Activated naive CD4-positive, alpha-beta T cell treated with anti-CD3 and anti-CD28 coated beads for 36 hours (primary cell): ENCODE measurements at places on chromosomes 1 and 21. TPM values are rescaled to one million over a fixed set of nuclear protein-coding genes. Genes with fewer than 3 reads are reported as not detected.

PLA2G2A gene
- not detected for total RNA-seq

SPRR2A gene
- not detected for total RNA-seq

MYBPH gene
- total RNA-seq, result not detected

NT5C1A gene
- total RNA-seq, result not detected

PAX7 gene
- total RNA-seq, result not detected

DNA sequence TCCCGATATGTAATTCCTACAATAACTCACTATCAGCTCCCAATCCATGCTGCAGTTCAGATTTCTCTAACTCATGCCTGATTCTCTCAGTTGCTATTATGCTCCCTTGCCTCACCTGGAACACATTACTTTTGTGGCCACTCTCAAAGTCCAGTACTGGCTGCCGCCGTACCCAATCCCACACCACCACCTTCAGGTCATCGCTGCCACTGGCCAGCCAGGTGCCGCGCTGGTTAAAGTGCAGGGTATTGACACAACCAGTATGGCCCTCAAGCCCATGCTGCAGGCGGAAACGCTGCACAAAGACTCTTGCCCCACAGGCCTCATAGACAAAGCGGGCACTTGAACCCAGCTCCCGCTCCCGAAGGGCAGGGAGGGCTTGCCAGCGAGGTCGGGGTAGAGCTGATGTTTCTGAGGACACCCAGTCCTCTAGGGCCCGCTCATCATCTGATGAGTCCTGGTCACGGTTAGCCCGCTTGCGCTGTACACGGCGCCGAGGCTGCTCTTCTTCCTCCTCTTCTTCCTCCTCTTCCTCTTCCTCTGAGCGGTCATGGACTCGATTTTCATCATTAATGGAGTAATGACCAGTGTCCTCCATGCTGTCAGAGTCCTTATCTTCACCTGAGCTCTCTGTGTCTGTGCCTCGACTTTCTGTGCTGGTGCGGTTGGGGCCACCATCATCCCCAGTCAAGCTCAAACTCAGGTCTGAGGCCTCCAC lies 22.6 kb downstream of the DCAF8 start:
- DNase-seq, result no peak

DNA sequence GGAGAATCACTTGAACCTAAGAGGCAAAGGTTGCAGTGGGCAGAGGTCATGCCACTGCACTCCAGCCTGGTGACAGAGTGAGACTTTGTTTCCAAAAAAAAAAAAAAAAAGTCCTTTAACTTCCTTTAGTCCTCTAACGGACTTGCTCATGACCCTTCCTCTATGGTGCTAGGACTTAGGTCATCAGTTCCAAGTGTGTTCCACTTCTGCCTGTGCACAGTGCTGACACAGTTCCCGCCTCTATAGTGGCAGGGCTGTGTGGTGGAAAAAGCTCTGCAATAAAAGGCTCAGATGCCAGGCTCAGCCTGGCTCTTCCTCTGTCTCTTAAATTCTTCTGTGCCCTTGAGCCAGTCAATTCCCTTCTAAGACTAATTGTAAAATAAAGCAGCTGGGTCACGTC lies 22.0 kb downstream of the CC2D1B start:
- no peak for DNase-seq

GRCh38 chr21:39430457-39430856 lies 15.1 kb downstream of the LCA5L start:
- DNase-seq, result no peak

GRCh38 chr21:25682382-25682781 lies 43.3 kb downstream of the JAM2 start:
- no peak for DNase-seq

DNA sequence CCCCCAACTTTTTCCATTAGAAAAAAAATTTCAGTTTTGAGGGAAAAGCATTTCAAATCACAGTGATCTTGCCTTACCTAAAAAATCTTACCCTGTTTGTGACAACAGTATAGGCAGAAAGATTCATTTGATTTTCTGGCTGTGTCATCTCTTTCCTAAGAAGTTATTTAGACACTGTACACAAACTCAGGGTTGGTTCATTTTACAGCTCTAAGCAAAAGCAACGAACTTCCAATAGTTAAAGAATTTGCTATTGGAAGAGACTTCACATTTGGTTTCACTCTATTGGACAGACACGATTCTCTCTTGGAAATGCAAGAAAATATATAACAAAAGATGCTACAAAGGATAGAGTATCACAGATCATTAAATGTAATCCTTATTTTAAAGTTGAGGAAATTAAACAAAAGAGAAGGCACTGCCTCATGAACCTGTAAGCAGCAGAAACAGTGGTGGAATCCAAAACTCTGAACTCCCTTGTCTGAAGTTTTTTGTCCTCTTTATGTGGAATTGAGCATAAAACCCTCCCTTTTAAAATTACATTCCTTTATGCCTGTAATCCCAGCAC lies 20.8 kb downstream of the EYA3 start:
- no peak for DNase-seq

- no peak for DNase-seq
Observed at GRCh38 chr1:161932668-161933067, 91.0 kb downstream of the OLFML2B start.

DNA sequence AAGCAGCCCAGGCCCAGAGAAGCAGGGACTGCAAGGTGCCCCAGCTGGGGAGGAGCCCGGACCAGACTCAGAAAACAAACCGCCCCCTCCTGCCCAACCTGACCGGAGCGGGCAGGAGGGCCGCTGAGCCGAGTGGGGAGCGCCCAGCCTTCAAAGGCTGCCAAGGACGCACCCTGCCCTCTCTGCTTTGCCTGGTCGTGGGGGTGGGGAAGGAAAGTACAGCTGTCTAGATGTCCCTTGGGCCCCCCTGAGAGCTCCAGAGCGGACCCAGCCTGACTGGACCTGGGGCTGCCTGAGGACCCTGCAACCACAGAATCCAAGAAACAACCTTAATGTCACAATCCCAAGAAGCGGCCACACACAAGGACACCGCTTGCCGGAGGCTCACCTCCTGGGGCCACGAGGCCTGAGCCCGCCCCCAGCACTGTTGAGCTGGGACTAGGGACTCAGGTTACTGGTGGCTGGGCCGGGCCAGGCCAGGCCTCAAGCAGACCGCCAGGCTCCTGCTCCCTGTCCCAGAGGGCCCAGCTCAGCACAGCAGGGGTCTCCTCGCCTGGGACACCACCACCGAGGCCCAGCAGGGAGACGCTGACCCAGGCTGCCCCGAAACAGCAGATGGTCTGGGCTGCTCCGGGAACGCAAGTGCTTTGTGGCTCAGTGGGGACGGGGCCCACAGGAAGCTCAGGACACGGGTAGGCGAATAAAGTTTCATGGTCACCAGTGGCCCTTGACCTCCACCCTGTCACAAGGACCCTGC lies 1.4 kb downstream of the DVL1 start:
- DNase-seq, result no peak

DNA sequence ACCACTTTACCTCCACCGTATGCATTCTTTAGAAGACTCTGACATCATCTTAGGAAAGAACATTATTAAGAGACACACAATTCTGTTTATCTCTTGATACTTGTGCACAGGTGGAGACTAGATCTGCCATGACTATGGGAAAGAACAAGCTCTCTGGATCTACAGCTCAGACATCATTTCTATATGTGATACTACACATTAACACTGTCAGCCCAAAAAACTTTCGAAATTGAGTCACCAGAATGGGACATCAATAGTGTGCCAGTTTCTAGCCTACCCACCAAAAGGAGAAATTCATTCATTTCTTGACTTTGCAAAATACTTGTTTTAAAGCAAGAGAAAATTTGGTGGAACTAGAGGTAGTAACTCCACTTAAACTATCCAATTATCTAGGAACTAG lies 6.0 kb upstream of the EVI5 start:
- no peak for DNase-seq

DNA sequence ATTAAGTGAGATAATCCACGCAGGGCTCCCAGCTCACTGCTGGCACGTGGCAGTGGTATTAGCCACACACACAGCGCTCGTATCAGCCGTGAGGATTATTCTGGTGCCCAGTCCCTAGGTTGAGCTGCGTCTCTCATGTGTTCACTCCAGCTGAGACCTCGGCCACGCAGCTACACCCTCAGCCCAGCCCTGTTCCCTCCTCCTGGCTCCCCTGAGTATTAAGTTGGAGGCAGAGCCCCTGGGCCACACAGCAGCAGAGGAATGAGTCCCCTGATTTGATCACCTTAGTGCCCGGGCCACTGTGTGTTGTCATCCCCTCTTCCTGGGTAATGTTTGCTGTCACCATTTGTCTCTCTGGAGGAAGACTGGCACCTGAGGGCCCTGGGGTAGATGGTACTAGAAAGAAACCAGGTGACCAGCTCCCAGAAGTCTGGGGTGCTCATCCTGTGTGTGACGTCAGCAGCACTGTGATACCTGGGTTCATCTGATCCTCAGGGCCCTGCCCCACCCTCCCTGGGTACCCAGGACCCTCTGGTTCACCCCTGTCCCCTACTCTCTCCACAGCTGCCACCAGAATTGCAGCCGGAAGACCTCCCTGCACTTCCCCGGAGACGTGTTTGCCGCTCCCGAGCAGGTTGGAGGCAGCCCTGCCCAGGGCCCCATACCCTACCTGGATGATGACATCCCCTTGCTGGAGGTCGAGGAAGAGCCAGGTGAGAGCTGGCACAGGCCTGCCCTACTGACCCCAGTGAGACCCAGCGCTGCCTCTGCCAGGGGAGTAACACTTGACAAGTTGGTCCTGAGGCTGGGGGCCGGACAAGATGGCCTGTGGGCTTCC lies 40.1 kb downstream of the DISP3 start:
- DNase-seq, result peak; percentile 0

DNA sequence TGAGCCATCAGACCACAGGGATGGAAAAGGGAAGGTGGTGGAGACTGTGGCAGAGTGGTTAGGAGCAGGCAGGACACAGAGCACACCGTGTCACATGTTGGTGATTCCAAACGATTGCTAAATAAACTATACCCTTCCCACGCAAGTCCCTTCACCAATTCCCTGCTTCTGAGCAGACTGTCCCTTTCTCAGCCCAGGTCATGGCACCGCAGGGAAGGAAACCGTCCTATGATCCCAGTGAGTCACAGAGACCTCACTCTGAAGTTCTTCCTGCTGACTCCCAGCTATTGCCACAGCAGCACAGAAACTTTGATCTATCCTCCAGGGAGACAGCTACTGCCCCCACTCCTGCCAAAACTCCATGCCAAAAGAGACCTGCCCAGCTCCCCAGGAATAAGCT lies 19.2 kb downstream of the RIMS3 start:
- DNase-seq, result no peak

DNA sequence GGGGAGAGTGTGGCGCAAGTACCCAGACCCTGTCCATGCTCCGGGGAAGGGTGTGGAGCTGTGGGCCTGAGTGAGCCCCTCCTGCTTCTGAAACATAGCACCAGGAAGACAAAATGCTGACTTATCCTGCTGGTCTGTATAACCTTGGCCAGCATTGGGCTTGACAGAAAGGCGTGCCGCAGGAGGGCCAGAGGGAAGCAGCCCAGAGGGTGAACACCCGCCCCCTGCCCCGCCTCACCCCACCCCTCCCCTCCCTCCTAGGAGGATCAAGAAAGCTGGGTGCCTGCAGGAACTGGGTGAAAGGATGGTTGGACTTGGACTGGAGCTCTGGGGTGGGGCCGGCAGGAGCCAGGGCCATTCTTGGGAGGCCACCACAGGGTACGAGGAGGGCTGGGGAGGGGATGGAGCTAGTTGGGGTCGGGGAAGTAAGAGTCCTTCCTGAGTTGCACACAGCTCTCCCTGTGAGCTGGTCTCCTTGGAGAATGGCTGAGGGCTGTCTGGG lies 27.1 kb downstream of the PTPRF start:
- DNase-seq, result no peak

DNA sequence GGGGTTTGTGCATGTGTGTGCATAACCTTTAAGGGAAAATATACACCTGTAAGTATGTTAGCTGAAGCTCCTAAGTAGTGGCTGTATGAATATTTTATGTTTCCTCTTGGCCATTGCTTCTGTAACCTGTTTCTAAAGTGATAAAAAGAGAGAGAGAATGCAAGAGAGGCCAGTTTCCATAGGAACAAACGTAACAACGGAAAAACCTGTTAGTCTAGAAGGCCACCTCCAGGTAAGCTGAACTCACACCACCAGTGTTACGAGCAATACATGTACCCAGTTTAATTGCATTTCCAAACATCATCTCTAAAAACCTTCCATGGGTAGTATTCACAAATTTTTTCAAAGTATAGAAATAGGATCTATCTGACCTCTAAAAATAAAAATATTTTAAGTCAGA lies 63.1 kb downstream of the PLPPR4 start:
- no peak for DNase-seq

- no peak for DNase-seq
Observed at GRCh38 chr1:200073286-200073637, 45.8 kb downstream of the NR5A2 start.

DNA sequence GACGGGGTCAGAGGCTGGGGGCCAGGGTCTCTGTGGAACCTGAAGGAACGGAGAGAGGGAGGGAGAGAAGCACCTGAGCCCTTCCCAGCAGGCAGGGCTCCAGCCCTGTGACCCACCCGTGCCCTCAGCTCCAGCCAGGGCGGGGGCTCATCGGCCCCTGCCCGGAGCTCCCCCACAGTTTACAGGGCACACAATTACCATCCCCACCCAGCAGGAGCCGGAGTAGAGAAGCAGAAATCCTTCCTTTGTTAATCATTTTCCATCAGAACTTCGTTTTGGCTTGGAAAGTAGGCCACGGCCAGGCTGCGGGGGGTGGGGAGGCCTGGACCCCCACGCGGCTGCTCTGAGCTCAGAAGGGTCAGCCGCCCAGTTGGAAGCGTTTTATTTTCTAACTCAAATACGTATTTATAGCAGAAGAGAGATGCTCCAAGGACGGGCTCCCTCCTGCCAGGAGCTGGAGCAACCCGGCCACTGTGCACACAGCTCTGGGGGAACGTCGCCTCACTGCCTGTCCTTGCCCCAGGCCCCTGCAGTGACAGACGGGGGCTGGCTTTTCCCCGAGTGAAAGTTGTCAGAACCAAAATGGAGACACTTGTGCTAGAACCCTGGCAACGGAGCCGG lies 42.7 kb upstream of the ADARB1 start:
- no peak for DNase-seq

GRCh38 chr1:113808450-113809195 lies 3.7 kb downstream of the RSBN1 start:
- DNase-seq, result no peak

DNA sequence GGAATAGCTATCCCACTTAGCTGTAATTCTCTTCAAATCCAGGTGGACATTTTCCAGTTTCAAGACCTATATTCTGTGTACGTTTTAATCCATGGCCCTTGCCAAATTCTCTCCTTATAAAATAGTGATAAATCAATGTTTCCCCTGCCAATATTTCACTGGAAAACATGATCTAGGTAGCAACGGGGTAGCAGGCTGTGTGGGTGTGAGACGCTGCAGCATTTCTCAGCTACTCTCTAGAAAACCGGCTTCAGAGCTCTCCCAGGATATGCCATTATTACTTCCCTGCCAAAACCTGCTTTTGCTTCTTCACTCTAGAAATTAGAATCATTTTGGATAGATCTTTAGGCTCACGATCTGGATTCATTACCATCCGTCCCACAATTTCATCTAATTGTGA lies 82.1 kb upstream of the SIPA1L2 start:
- DNase-seq, result no peak
